ENCODE measurements at places on chromosomes 3 and 15.
A peak's percentile ranks its signal among the peaks of the same experiment; 100 is the strongest.

GRCh38 chr15:82730022-82730530 lies 20.4 kb upstream of the AP3B2 start:
- DNase-seq, result no peak

GRCh38 chr15:91947683-91948608 lies 94.4 kb downstream of the SLCO3A1 start:
- DNase-seq, result no peak

DNA sequence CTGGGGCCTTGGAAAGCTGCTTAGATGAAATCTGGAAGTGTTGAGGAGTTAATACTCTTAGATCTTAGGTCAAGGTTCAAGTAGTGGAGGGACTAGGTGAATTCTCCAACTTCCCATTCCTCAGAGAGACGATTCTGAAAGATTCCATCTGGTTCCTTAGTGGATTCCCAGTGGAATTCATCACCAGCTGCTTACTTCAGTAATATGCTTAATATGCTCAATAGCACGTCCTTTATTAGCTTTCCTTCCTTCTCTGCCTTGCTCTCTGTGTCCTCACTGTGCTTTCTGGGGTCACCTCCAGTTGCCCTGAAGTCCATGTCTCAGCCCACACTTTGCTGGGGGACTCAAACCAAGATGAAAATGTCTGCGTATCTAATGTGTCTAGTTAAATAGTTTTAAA lies 31.0 kb downstream of the CEP63 start:
- no peak for DNase-seq

GRCh38 chr3:77620009-77620408 lies 580.1 kb downstream of the ROBO2 start:
- DNase-seq, result no peak

- peak; percentile 17 for DNase-seq
These were observed 62.7 kb upstream of the ZNF148 start for GRCh38 chr3:125437631-125438435.

DNA sequence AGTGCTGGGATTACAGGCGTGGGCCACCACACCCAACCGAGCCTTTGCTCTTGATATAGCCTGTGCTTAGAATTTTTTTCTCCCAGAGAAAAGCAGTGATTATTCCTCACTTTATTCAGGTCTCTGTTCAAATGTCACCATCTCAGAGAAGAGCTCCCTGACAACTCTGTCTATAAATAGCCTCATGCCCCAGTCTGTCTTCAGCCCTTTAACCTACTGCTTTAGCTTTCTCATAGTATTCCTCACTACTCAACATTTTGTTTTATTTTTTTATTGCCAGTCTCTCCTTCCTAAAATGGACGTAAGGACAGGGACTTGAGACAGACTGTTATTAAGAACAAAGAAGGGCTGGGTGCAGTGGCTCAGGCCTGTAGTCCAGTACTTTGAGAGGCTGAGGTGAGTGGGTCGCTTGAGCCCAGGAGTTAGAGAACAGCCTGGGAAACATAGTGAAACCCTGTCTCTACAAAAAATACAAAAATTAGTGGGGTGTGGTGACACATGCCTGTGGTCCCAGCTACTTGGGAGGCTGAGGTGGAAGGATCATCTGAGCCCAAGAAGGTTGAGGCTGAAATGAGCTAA lies 78.7 kb upstream of the TTBK2 start:
- DNase-seq, result no peak

- DNase-seq, result no peak
These were observed 745.6 kb downstream of the VGLL3 start for GRCh38 chr3:86245360-86245759.

GRCh38 chr3:105527535-105527934 lies 160.8 kb downstream of the ALCAM start:
- DNase-seq, result no peak

DNA sequence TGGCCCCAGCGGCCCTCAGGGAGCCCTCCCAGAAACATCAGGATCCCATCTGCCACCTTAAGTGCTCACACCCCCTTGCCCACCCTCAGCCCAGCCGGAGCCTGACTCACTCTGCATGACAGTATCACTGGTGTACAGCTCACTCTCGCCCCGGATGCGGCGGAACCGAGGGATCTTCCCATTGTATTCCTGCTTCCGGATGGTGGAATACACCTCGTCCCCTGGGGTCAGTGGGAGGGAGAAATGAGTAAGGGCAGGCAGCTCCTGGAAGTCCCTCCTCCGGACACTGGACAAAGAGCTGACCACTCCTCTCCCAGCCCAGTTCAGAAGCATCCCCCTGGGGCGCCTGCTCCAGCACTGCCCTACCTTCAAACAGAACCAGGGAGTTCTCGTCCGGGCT lies 16.5 kb downstream of the SEMA7A start:
- no peak for DNase-seq

- no peak for DNase-seq
These were observed 194.7 kb downstream of the SV2B start for GRCh38 chr15:91294795-91295194.

DNA sequence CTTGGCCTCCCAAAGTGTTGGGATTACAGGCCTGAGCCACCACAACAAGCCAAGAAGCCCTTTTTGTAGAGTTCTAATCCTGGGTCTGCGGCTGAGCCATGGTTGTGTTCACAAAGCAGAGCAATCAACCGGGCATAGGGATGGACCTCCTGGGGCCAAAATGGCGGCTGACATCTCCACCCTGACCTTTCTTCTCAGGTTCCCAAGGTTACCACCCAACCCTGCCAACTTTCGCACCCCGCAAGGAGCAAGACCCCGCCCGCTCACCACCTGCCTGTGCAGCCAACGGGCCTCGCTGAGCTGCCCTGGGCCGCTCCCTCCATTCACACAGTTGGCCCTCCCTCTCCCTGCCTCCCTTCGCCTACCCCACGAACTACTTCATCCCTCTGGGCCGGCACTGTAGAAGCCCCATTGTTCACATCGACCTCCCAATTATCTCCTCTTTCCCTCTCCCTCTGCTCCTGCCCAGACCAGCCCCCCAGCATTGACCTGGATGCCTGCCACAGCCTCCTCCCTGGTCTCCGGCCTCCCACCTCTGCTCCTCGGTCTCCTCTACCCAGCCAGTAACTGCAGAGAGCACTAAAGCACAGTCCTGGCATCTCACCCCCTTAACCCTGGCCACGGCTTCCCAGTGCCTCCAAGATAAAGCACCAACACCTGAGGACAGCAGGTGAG lies 62.0 kb upstream of the TFRC start:
- DNase-seq, result no peak

DNA sequence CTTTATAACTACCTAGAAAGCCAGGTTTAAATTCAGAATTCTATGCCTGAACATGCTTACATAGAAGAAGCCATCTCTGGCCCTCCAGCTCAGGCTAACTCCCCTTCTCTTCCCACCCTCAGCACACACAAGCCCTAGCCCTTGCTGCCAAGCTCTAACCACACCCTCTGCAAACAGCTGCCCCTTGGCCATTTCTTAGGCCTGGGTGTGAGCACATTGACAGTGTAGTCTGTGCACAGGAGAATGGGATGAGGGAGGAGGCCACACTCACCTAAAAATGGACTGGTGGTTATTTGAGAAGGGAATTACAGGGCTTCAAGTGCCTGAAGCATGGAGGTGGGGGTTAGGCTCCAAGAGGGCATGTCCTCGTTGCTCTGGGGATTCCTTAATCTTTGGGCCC lies 42.3 kb upstream of the SLC25A36 start:
- no peak for DNase-seq

GRCh38 chr3:106065831-106066230 lies 197.0 kb upstream of the CBLB start:
- DNase-seq, result no peak

DNA sequence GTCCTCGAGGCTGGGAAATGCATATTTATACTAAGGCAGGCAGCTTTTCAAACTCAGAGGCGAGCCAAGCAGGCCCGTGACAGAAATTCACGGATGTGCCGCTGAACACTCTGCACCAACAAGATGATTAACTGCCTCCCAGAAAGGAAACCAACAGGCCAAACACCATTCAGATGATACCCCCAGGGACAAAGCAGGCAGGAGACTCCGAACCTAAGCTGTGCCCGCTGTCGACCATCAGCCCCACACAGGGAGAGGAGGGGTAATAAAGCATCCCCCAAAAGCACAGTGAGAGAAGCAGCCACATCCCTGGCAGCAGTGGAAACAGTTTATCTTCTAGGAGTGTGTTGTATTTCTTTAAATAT lies 31.8 kb downstream of the ADAMTS17 start:
- no peak for DNase-seq

DNA sequence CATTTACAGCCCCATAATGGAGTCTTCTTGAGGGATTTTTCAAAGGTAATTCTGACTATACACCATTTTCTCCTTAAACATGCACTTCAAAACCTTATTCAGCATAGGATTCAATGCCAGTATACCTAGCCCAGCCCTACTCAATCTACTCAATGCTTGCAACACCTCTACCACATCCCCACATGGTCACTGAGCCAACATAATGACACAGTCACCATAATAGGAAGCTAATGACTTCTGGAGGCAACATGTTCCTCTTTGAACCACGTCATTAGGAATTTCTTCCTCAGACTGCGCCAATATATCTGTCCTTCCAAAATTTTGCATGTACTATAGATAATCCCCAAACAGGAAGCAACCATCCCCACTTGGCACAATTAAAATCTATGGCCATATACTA lies 153.9 kb upstream of the SETMAR start:
- no peak for DNase-seq

- no peak for DNase-seq
These were observed 216.5 kb downstream of the SNRPN start for GRCh38 chr15:25171111-25171811.

- no peak for DNase-seq
These were observed 26.8 kb downstream of the PARL start for GRCh38 chr3:183857863-183858262.

DNA sequence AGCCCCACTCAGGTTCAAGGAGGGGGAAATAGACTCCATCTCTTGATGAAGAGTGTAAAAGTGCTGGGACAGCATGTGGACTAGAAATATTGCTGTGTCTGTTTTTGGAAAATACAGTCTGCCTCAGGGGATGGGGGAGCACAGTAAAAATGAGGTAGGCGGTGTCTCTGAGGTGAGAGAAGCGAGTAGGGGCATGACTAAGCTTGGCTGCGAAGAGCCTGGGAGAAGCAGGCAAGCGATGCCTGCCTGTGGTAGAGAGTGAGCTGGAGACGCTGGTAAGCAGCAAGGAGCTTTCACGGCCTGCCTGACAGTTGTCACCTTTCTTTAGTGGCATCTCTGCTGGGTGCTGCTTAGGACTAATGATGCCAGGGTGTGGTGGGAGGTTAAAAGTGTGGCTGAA lies 49.0 kb upstream of the DCLK3 start:
- no peak for DNase-seq

DNA sequence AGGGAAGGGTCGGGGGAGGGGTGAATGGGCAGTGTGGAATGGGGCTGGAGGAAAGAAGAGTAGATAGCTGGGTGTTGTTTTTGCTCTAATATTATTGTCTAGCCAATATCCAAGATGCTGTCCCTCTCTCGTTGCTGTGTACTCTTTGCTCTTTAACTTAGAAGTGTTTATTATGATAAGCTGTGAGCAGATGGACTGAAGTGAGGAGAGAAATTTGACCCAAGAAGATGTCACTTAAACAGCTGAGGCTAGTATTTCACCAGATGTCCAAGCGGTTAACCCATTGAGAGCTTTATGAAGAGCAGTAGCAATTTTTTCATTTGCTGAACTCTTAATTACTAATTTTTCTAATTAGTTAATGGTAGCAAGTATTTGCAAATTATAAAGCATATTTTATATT lies 212.2 kb upstream of the TP63 start:
- DNase-seq, result no peak

DNA sequence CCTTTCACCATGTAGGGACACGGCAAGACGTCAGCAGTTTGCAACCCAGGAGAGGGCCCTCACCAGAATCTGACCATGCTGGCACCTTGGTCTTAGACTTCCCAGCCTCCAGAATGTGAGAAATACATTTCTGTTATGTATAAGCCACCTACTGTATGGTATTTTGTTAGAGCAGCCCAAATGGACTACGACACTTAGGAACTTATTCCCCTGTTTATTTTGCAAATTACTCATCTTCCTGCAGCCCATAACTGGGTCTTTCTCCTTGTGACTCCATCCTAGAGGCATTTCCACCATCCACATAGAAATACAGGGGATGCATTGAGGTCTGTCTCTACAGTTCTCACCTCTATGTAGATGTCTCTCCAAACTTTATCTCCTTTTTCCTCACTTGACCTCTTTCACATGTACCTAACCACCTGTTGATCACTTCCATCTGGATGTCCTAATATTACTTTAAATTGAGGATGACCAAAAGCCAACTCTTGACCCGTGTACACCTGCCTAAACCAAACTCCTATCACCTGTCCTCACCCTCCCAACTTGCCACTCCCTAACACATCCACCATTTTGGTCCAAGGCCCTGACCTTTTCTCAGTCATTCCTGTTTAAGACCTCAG lies 406.0 kb upstream of the WNT5A start:
- no peak for DNase-seq

GRCh38 chr3:25155652-25156471 lies 272.2 kb upstream of the RARB start:
- no peak for DNase-seq

GRCh38 chr15:89898614-89899294 lies 5.0 kb upstream of the AP3S2 start:
- no peak for DNase-seq

DNA sequence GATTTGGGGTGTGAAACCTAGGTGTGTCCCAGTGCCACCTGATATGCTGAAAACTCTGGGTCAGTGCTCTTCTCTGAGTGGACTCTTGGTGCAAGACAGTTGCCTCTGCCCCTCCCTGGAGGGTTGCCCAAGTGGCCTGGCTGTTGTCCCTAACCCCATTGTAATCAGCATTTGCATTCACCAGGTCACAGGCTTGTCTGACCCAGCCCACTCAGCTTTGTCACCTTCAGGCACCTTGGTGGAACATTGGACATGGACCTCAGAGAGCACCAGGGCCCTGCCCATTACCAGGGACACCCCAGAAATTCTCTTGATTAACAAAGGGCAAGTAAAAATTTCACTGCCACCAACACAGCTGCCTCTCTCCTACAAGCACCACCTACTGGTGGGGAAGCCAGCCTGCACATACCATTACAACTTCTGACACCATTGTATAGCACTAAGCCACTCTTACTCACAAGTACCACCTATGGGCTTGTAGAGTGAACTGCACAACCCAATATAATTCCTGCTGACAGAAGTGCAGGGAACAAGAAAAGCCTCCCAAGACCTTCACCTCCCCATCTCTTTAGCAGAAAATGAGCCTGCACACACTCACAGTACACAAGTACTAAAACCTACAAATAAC lies 324.6 kb downstream of the EPHA6 start:
- no peak for DNase-seq

- no peak for DNase-seq
These were observed 147.7 kb downstream of the VGLL4 start for GRCh38 chr3:11495948-11496557.

- DNase-seq, result no peak
These were observed 417.6 kb downstream of the TIGIT start for GRCh38 chr3:114711321-114711886.

- no peak for DNase-seq
These were observed 118.2 kb upstream of the ALDH1A3 start for GRCh38 chr15:100761290-100761935.

DNA sequence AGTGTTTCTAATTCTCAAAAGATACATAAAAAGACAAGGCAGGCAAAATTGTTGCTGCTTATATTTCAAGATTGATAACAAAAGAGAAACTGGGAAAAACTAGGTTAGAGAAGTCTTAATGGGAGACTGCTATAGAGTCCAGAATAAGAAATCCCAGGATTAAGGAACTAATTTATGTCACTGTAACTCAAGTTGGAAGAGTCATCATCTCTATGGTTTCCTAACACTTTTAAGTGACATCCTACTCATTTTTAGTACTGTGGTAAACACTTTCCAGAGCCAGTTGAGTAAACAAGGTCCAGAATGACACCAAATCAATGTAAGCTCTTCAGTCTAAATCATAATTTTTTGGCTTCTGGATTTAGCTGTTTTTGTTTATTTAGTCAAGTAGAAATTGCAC lies 8.0 kb downstream of the CLDN16 start:
- no peak for DNase-seq

Measured in activated CD8-positive, alpha-beta memory T cell treated with anti-CD3 and anti-CD28 coated beads for 4 hours (primary cell).